ENCODE measurements at places on chromosomes 16 and 17.

DNA sequence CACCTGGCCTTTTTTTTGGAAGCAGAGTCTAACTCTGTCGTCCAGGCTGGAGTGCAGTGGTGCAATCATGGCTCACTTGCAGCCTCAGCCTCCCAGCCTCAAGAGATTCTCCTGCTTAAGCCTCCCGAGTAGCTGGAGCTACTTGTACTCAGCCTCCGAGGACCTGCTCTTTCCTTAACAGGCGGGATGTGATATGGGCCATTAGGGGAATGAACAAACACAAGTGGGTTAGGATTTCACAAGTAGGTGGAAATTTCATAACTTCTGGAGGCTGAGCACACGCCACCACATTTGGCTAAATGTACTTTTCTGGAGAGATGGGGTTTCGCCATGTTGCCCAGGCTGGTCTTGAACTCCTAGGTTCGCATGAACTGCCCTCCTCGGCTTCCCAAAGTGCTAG, 4.1 kb downstream of the PAM16 start:
- peaks cover 8% of the 10 kb centered on the region for H3K27me3 ChIP-seq
- no peak for DNase-seq
- peaks cover 38% of the 10 kb centered on the region for H3K4me1 ChIP-seq
- no peak overlapping the region for H3K4me3 ChIP-seq
- H3K36me3 ChIP-seq: no peaks in the 10 kb centered on the region
- no peak overlapping the region for H3K27ac ChIP-seq

- H3K27ac ChIP-seq: no peak overlapping the region
- H3K4me3 ChIP-seq: no peak overlapping the region
- H3K27me3 ChIP-seq: peaks cover 9% of the 10 kb centered on the region
Measured at GRCh38 chr17:33674685-33675084, 381.6 kb upstream of the ASIC2 start.

- H3K4me1 ChIP-seq: no peaks in the 10 kb centered on the region
- H3K4me3 ChIP-seq: no peak overlapping the region
- H3K36me3 ChIP-seq: no peaks in the 10 kb centered on the region
- H3K27me3 ChIP-seq: peaks cover 13% of the 10 kb centered on the region
- H3K27ac ChIP-seq: no peak overlapping the region
Measured at GRCh38 chr17:6796017-6796886, 20.2 kb downstream of the FBXO39 start.

- H3K4me3 ChIP-seq: no peak overlapping the region
- no peaks in the 10 kb centered on the region for H3K27me3 ChIP-seq
- H3K4me1 ChIP-seq: no peaks in the 10 kb centered on the region
Measured at GRCh38 chr16:65274566-65274965, 152.7 kb upstream of the CDH11 start.

DNA sequence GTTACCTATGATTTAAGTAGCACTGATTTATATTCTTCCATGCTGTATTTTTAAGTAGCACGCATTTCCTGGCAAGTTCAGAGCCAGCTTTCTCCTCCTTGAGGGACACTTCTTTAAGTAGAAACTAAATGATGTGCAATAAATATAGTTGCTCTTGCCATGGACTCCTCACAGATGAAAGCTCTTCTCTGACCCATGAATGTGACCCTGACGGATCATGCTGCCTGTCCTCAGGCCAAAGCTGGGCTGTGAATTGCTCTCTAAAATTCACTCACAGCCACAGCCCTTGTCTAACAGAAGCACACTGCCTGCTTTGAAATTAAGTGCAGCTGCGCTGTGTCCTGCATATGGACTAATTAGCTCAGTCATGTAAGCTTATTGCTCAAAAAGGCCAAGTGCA, 438.8 kb downstream of the PMP22 start:
- peaks cover 9% of the 10 kb centered on the region for H3K27me3 ChIP-seq
- no peak overlapping the region for H3K4me3 ChIP-seq
- H3K4me1 ChIP-seq: no peaks in the 10 kb centered on the region
- H3K36me3 ChIP-seq: no peaks in the 10 kb centered on the region
- H3K27ac ChIP-seq: no peak overlapping the region

DNA sequence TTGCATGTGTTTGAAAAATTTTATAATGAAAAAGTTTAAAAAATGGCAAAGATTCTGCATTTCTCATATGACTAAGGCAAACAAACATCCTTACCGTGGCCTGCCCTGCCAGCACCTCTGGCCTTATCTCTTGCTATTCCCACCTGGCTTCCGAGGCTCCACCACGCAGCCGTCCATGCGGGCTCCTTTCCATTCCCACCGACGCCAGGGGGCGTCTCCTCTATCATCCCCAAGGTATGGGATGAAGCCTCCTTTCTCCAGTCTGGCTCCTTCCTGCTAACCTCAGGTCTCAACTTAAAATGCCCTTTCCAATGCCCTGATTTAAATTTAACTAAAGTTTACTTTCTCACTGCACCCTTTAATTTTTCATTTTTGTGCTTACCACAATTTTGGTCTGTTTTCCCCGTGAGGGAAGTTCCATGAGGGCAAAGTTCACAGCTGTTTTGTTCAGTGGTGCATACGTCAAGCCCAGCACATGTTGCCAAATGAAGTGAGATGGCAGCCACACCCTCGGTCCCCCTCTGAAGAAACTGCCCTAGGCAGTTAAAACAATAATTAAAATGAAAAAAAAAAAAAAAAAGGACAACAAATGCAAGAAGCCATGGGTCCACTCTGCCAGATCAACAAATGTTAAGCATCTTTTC, 13.3 kb upstream of the SDK2 start:
- peaks cover 9% of the 10 kb centered on the region for H3K27me3 ChIP-seq
- H3K4me3 ChIP-seq: no peak overlapping the region
- H3K36me3 ChIP-seq: peaks cover 4% of the 10 kb centered on the region
- H3K4me1 ChIP-seq: no peaks in the 10 kb centered on the region

GRCh38 chr17:78227455-78227916, 3.9 kb upstream of the TMEM235 start:
- no peak for DNase-seq
- H3K27ac ChIP-seq: no peak overlapping the region
- peaks cover 7% of the 10 kb centered on the region for H3K27me3 ChIP-seq

DNA sequence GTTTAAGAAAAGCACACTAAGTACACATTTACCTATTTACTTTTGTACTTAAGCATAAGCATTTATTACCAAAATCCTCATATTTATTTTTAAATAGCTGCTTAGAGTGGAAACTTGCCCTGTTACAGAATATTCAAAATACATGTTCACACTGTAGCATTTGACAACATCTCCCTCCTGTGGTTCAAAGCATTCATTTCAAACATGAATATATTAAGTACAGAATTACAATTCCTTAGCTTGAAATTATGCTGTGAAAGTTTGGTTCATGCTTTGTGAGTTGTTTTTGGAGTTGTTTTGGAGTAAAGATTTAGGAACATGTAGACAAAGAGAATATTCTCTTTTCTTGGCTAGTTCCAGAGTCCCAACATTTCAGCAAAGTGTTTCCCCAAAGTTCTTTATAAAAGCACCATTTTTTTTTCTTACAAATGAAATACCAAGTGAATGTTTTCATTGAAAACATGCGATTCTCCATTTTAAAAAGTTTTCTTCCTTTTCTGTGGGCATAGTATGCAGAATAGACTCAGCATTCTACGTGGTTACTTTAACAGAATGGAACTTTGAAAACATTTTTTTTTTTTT, 33.2 kb downstream of the TUBD1 start:
- no peaks in the 10 kb centered on the region for H3K27me3 ChIP-seq
- no peak overlapping the region for H3K27ac ChIP-seq
- peaks cover 6% of the 10 kb centered on the region for H3K4me1 ChIP-seq
- H3K36me3 ChIP-seq: peaks cover 12% of the 10 kb centered on the region
- no peak for DNase-seq

- H3K27me3 ChIP-seq: peaks cover 21% of the 10 kb centered on the region
- H3K36me3 ChIP-seq: no peaks in the 10 kb centered on the region
- no peak overlapping the region for H3K27ac ChIP-seq
Measured at GRCh38 chr17:76844846-76845245, 23.4 kb upstream of the MGAT5B start.

- DNase-seq: peak; percentile 28
- H3K4me1 ChIP-seq: peaks cover 92% of the 10 kb centered on the region
- H3K36me3 ChIP-seq: no peaks in the 10 kb centered on the region
- peak overlapping the region; percentile 56 for H3K4me3 ChIP-seq
- no peaks in the 10 kb centered on the region for H3K27me3 ChIP-seq
- peak overlapping the region; percentile 80 for H3K27ac ChIP-seq
Measured at GRCh38 chr16:3857189-3858043, 23.1 kb downstream of the CREBBP start.

DNA sequence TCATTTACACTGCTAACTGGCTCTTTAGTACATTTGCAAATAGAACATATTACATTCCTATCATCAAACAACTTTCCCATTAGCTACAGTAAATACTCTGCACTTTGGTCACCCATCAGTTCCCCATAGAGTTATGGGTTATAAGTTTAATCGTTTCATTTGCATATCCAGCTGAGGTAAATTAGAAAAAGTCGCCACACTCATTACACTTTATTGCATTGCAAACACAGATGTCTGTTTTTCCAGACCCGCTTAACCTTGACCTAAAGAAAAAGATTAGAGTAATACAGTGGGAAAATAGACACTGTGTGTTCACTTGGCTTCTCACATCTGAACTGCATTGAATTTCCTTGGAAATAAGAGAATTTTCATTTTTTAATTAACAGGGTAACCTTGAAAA, 213.1 kb upstream of the PSMD7 start:
- DNase-seq: no peak
- no peaks in the 10 kb centered on the region for H3K36me3 ChIP-seq
- no peak overlapping the region for H3K27ac ChIP-seq
- H3K4me1 ChIP-seq: no peaks in the 10 kb centered on the region

DNA sequence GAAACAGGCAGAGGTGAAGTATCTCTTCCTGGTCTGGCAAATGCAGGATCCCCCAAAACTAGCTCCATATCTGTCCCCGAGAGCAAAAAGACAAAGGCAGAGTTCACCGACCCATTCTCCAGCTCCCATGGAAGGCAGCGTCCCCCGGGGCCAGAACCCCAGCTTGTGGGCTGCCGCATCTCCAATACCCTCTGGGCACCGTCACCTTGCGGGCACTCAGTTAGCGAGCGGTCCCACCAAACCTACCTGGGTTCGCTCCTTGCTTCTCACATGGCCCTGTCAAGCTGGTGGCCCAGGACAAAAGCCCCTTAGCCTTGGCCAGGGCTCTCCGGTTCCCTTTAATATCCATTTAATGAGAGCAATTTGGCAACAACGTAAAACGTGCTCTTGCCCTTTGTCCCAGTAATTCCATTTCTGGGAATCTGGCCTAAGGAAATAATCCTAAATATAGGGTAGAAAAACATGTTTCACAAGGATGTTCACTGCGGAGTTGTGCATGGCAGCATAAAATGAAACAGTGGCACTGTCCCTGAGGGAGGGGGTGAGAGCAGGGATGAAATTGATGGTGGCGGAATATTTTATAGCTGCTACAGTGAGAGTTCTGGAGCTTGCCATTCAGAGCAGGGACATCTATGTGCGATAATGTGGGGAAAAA, 157.1 kb downstream of the CMIP start:
- no peak overlapping the region for H3K4me3 ChIP-seq
- H3K36me3 ChIP-seq: peaks cover 3% of the 10 kb centered on the region
- DNase-seq: no peak
- H3K27ac ChIP-seq: no peak overlapping the region
- peaks cover 66% of the 10 kb centered on the region for H3K4me1 ChIP-seq

DNA sequence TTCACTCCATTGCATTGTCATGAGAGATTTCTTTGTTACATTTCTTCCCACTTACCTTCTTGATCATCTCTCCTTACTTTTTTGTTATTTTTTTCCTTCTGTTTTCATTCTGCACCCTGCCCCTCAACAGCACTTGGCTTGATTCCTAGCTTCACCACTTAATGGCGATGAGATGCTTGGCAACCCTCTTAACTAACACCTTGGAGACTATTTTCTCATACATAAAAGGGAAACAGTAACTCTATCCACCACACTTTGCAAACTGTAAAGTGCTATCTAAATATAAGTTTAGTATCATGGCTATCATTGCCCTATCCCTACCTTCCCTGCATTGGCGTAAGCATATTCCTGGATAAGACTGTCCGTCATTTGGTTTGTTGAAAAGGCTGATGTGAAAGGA, 177.3 kb downstream of the SHISA6 start:
- H3K27ac ChIP-seq: no peak overlapping the region
- no peak overlapping the region for H3K4me3 ChIP-seq
- DNase-seq: no peak
- no peaks in the 10 kb centered on the region for H3K4me1 ChIP-seq

GRCh38 chr16:65497571-65497970, 375.7 kb upstream of the CDH11 start:
- H3K27ac ChIP-seq: no peak overlapping the region
- H3K36me3 ChIP-seq: no peaks in the 10 kb centered on the region
- peaks cover 2% of the 10 kb centered on the region for H3K27me3 ChIP-seq
- H3K4me3 ChIP-seq: no peak overlapping the region
- H3K4me1 ChIP-seq: no peaks in the 10 kb centered on the region

DNA sequence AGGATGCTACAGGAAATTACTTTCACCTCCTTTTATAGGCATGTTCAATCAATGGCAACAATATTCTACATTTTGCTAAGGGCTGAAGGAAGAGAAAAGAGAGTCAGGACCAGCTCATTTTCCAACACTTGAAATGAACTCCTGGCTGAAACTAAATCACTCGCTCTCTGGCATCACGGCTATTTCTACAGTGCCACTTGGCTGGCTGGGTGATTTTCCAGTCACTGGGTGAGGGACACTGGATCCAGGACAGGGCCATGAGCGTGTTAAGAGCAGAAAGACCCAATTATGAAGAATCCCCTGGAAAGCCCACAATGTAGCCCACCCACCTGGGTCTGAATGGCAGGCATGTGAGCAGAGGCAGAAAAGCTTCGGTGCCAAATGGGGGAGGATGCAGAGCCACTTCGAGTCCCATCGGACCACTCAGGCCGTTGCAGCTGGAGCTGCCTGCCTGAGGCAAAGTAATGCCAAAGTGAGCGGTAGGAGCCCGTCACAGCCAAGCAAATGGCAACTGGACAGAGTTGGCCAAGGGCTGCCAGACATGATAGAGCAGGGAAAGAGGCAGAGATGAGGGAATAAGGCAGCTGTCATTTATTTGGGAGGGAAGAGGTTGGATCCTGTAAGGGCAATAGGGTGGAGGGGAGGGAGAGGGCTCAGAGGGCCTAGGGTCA, 246.2 kb downstream of the STX8 start:
- no peak overlapping the region for H3K4me3 ChIP-seq
- no peaks in the 10 kb centered on the region for H3K27me3 ChIP-seq
- DNase-seq: no peak
- peaks cover 3% of the 10 kb centered on the region for H3K36me3 ChIP-seq

DNA sequence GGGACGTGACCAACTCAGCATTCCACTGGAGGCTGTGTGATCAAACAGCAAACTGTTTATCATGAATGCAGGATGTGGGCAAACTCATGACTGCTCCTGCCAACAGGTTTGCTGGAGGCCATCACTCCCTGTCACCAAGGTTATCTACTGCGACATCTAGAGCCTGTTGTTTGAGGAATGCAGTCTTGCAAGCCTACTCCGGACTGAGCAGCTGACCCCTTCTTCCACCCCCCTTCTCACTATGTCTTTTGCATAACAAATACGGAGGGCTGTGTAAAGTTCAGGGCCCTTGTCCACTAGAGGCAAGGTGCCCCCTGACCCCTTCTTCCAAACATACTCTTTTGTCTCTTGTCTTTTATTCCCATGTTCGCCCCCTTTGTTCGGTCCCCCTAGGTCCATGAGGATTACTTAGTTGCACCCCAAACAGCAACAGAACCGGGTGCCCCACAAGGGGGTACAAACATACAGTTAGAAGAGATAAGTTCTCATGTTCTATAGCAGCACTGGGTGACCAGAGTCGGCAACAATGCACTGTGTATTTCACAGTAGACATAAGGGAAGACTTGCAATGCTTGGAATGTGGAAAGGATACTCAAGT, 28.7 kb downstream of the MEAK7 start:
- no peaks in the 10 kb centered on the region for H3K4me1 ChIP-seq
- no peaks in the 10 kb centered on the region for H3K36me3 ChIP-seq
- DNase-seq: no peak
- H3K4me3 ChIP-seq: no peak overlapping the region
- no peak overlapping the region for H3K27ac ChIP-seq
- H3K27me3 ChIP-seq: no peaks in the 10 kb centered on the region

All from immature natural killer cell (primary cell).